GOT3 (cell line): ENCODE measurements at places on chromosomes 11 and 22.
A peak's percentile ranks its signal among the peaks of the same experiment; 100 is the strongest.

GRCh38 chr11:94150056-94150455 lies 21.4 kb downstream of the PANX1 start:
- DNase-seq = no peak

DNA sequence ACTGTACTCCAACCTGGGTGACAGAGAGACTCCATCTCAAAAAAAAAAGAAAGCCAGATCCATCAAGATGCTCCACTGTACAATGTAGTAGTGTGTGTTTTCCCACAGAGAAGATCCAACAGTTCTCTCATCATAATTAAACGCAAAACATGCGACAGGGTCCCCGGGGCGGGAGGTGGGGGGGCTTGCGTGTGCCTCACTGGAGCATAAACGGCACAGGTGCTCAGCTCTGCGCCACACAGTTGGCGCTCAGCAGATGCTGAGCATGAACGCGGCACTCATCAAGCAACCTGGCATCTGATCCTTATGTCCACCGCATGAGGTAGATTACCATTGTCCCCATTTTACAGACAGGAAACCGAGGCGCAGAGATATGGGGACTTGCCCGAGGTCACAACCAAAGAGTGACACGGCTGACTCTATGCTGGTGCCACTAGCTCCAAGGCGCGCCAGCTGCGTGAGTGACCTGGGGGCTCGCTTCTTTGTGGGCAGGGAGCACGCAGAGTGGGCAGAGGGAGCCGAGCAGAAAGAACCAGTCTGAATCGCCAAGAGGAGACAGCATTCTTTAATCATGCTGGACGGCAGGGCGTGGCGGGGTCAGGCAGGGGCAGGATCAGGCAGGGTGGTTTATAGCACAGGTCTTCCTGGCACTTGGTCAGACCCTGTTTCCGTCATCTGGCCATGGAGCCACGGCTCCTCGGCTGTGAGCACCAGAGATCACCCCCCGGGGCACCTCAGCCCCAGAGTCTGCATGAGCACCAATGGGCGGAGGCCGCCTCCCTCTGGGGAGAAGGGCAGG lies 8.2 kb downstream of the C1QTNF6 start:
- DNase-seq = no peak

- DNase-seq = peak; percentile 78
These were observed at the start of the genes EML3 and ROM1 for GRCh38 chr11:62612366-62613290. Gene EML3, minus strand, starts transcription at chr11:62612775. Its CDS starts 318 bp downstream, at chr11:62612457. Gene ROM1, plus strand, starts transcription at chr11:62613257. Its CDS starts 25 bp downstream, at chr11:62613282.

- no peak for DNase-seq
These were observed 76.0 kb upstream of the WNT7B start for GRCh38 chr22:46052801-46053562.

GRCh38 chr11:121513807-121514206 lies 61.0 kb upstream of the SORL1-AS1 start:
- DNase-seq = no peak
